Spleen (tissue), 13 donors: ENCODE measurements at places on chromosomes 3 and 15. TPM values are rescaled to one million over a fixed set of nuclear protein-coding genes. Genes with fewer than 3 reads are reported as not detected.

DNA sequence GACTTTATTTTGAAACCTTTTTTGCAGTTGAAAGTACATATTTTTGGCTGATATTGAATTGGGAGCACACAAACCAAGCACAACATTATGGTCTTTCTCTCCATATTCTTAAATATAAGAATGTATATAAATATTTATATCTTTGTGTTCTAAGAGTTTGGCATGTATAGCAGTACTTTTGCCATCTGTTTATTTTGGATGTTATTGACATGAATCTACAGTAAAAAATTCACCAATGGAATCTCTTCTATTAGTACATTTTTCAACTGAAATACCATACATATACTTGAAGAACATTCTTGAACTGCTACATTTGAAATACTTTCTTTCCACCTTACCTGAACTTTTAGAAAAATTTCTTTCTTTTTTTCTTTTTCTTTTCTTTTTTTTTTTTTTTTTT is 109.2 kb upstream of the STRIT1 start:
- H3K27me3 ChIP-seq = no peaks in the 10 kb centered on the region
- no peaks in the 10 kb centered on the region for H3K4me1 ChIP-seq
- H3K36me3 ChIP-seq = no peaks in the 10 kb centered on the region
- H3K4me3 ChIP-seq = no peak overlapping the region
- no peak overlapping the region for H3K27ac ChIP-seq

DNA sequence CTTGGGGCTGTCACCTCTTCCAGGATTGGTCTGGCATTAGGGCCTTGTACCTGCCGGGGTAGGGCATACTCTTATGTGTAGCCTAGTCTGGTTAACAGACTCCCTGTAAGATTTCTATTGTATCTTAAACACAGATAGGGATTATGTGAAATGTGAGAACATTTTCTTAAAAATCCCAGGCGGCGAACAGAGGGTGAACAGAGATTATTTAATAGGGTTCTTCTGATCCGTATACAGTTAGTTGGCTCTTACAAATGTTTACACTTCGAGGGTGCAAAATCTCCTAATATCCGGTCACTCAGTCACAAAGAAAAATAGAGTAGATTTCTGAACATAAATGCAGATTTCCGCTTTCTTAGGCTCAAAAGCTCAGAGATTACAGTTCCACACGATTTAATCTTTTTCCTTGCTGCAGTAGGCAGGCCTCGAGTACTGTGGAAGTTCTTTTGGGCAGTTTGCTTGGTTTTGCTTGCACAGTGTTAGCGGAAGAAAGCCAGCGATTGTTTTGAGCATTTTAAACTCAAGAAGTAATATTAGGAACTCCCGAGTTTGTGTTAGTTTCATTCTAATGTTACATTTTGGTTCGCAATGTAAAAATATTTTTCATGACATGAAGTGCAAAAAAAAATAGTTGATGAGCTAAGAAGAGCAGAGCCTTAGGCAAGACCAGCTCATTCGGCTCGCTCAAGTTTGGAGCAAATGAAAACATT is 993 bp downstream of the PLCL2 start:
- H3K4me3 ChIP-seq = peak overlapping the region; percentile 69
- peaks cover 58% of the 10 kb centered on the region for H3K4me1 ChIP-seq
- no peaks in the 10 kb centered on the region for H3K36me3 ChIP-seq
- H3K27ac ChIP-seq = peak overlapping the region; percentile 94
- no peaks in the 10 kb centered on the region for H3K27me3 ChIP-seq

DNA sequence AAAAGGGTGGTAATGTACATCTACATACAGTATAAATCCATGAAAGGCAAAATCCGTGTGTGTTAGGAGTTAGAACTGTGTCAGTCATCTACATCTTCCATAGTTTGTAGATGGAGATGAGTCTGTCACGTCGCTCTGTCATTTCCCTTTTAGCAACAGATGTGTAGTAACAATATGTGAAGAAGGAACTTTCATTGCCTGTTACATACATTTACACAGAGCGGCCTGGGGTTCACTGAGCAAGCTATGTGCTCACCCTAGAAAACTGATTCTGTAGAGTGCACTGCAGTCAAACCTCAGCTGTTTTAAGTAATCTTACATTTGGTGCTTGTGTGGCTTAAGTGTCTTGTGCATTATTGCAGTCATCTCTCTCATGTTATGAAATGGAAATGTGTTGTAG is 41.6 kb upstream of the AP3B2 start:
- DNase-seq = no peak
- H3K36me3 ChIP-seq = peaks cover 43% of the 10 kb centered on the region
- peak overlapping the region; percentile 79 for H3K4me3 ChIP-seq

DNA sequence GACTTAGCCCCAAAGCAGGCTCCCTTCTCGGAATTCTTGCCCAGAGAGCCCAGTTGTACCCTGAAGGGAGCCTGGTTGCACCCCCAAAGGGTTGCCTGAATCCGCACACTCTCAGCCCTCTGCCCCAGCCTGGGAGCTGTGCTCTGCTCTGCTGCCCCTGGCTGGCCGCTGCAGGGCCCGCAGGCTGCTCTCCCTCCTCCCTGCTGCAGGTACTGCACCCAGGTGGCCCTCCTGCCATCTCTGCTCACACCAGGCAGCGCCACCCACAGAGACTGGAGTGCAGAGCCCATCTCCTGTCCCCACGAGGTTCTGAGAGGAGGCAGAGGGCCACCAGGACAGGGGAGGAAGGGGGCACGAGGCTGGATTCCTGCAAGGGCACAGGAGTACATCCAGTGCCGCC is 134.2 kb upstream of the NSMCE3 start:
- H3K4me3 ChIP-seq = no peak overlapping the region
- no peak for DNase-seq
- no peaks in the 10 kb centered on the region for H3K36me3 ChIP-seq
- H3K27me3 ChIP-seq = peaks cover 4% of the 10 kb centered on the region

DNA sequence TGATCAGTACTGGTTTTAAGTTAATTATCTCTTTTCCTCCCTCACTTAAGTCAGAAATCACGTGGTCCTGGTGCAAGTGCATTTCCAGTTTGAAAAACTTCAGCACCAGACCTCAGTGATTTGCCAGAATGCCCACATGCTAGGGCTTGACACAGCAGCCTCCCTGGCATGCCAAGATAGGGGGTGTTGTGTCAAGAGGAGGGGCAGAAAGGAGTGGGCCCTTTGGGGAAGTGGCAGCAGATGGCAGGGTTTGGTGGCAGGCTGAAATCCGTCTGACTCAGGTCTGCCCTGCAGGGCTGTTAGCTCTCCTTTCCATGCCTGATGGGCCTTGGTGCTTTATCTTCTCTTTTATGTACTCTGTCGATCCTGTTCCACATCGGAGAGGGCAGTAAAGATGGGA is 23.4 kb downstream of the PXK start:
- no peak overlapping the region for H3K4me3 ChIP-seq
- peaks cover 67% of the 10 kb centered on the region for H3K4me1 ChIP-seq

- H3K36me3 ChIP-seq = no peaks in the 10 kb centered on the region
- no peak for DNase-seq
- H3K4me3 ChIP-seq = no peak overlapping the region
- no peaks in the 10 kb centered on the region for H3K27me3 ChIP-seq
- peak overlapping the region; percentile 73 for H3K27ac ChIP-seq
- peaks cover 35% of the 10 kb centered on the region for H3K4me1 ChIP-seq
These were observed 202.3 kb upstream of the LPP start for GRCh38 chr3:187951452-187952190.

GRCh38 chr15:29910068-29910467 is 87.8 kb upstream of the TJP1 start:
- DNase-seq = no peak
- H3K27ac ChIP-seq = no peak overlapping the region
- no peaks in the 10 kb centered on the region for H3K27me3 ChIP-seq
- no peaks in the 10 kb centered on the region for H3K4me1 ChIP-seq
- H3K36me3 ChIP-seq = no peaks in the 10 kb centered on the region
- H3K4me3 ChIP-seq = no peak overlapping the region

DNA sequence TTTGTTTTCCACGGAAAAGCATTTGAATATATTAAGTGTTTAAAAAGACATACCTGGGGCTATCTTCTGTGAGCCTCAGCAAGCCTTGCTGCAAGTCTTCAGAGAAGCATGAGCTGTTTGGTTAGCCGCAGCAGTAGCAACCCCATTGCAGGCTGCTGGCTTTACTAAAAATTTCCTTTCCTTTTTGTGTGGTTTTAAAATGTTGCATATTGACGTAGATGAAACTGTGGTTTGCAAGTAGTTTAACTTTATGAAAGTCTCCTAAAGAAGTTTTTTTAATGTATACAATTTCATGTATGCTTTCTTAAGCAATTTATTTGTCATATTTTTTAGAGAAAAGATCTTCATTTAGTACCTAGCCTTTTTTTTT is at the start of gene GPR171:
GPR171 (minus strand) TSS at position 166 of the 370 bp plus-strand sequence. CDS start 3,830 bp downstream, outside the sequence.
- no peaks in the 10 kb centered on the region for H3K36me3 ChIP-seq
- H3K4me1 ChIP-seq = no peaks in the 10 kb centered on the region
- peak within 1 kb of the TSS; percentile 6 for H3K4me3 ChIP-seq
- no peaks in the 10 kb centered on the region for H3K27me3 ChIP-seq
- no peak for DNase-seq

The XCR1 gene
- total RNA-seq = 1.4 TPM

The BTLA gene
- total RNA-seq = 21.3 TPM

The CILP gene
- 0.34 TPM for total RNA-seq

The RETNLB gene
- total RNA-seq = not detected

The GMNC gene
- not detected for total RNA-seq

The ROBO2 gene
- 4.4 TPM for total RNA-seq

The FES gene
- total RNA-seq = 249 TPM

The HRG gene
- not detected for total RNA-seq
